ENCODE measurements at places on chromosomes 3 and 15. TPM values are rescaled to one million over a fixed set of nuclear protein-coding genes. Genes with fewer than 3 reads are reported as not detected.

The C3orf52 gene
- 21.0 TPM for total RNA-seq

DNA sequence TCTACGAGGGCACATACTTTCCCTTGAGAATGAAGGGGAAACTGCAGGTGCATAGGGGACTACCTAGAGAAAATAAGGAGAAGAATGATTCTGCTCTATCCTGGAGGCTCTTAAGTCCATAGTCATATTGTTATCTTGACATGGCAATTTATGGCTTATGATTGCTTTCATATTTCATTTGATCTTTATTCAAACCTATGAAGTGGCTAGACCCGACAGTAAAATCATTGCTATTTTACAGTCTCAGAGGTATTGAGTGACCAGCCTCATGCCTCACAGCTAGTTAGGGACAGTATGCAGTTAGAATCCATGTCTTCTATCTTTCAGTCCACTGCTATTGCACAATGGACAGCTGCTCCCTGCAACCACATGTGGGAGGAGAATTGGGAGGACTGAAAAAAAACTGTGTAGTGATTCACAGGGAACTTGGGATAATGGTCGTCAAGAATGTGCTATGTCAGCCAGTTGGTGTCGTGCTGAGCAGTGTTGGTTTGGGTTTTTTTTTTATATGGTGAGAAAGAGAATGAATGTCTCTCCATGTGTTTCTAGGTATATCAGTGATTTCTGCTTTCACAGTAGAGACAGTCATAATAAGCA lies 63.2 kb upstream of the SPPL2A start:
- DNase-seq, result no peak
- H3K27me3 ChIP-seq, result no peaks in the 10 kb centered on the region
- no peak overlapping the region for H3K27ac ChIP-seq

DNA sequence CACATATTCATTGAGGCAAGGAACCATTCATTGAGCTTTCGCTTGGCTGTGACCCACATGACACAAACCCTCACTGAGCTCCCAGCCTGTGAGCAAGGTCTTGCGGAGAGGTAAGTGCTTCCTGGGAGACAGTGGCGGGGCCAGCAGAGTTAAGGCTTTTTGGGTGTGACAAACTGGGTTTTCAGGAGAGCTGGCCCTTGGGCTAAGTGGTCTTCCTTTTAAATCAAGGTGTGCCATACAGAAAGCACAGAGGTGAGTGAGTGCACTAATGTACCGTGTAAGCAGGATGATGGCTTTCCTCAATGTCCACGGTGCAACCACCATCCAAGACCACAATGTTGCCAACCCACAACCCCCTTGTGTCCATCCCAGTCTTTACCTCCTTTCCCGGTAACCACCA lies 28.6 kb downstream of the POMGNT2 start:
- no peaks in the 10 kb centered on the region for H3K27me3 ChIP-seq
- H3K36me3 ChIP-seq, result peaks cover 23% of the 10 kb centered on the region
- no peak overlapping the region for H3K4me3 ChIP-seq
- no peaks in the 10 kb centered on the region for H3K4me1 ChIP-seq

DNA sequence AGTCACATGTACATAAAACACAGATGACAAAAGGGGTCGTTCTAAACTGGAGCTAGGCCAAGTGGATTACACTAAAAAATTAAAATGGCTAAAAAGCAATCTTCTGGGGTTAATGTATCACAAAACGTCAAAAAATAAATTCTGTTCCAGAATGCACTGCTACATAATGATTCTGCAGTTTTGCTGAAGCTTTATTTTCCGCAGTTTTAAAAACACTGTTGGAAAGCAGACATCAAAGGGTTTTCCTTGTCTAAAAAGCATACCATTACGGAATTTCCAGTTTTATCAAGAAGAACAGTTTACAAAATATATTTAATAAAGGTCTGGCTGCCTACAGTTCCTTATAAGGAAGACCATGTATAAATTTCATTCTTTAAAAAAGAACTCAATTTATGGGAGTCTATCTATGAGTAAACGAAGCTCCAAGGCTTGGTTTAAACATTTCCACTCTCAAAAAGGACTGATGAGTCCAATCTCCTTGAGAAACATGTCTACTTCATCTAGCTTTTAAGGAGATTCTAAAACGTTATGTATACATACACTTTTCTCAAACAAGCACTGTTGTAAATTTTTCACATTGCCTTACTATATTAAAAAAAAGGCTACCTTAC lies 1.3 kb downstream of the DMXL2 start:
- H3K4me1 ChIP-seq, result peaks cover 3% of the 10 kb centered on the region
- peak overlapping the region; percentile 98 for H3K27ac ChIP-seq
- H3K27me3 ChIP-seq, result no peaks in the 10 kb centered on the region
- H3K4me3 ChIP-seq, result peak overlapping the region; percentile 67
- no peak for DNase-seq

The CAND2 gene
- 3.7 TPM for total RNA-seq

The PSTPIP1 gene
- total RNA-seq, result 9.1 TPM

- H3K4me3 ChIP-seq, result no peak overlapping the region
- no peaks in the 10 kb centered on the region for H3K4me1 ChIP-seq
- no peak overlapping the region for H3K27ac ChIP-seq
- no peaks in the 10 kb centered on the region for H3K36me3 ChIP-seq
- no peaks in the 10 kb centered on the region for H3K27me3 ChIP-seq
- no peak for DNase-seq
These were observed 135.4 kb upstream of the FRMD4B start for GRCh38 chr3:69521286-69521685.

The CPEB1 gene
- 1.3 TPM for total RNA-seq

The STRC gene
- 0.29 TPM for total RNA-seq

The MCTP2 gene
- 33.2 TPM for total RNA-seq

Data from left lung (tissue), 14 donors.